ENCODE measurements at places on chromosomes 5 and 9.
A peak's percentile ranks its signal among the peaks of the same experiment; 100 is the strongest.

DNA sequence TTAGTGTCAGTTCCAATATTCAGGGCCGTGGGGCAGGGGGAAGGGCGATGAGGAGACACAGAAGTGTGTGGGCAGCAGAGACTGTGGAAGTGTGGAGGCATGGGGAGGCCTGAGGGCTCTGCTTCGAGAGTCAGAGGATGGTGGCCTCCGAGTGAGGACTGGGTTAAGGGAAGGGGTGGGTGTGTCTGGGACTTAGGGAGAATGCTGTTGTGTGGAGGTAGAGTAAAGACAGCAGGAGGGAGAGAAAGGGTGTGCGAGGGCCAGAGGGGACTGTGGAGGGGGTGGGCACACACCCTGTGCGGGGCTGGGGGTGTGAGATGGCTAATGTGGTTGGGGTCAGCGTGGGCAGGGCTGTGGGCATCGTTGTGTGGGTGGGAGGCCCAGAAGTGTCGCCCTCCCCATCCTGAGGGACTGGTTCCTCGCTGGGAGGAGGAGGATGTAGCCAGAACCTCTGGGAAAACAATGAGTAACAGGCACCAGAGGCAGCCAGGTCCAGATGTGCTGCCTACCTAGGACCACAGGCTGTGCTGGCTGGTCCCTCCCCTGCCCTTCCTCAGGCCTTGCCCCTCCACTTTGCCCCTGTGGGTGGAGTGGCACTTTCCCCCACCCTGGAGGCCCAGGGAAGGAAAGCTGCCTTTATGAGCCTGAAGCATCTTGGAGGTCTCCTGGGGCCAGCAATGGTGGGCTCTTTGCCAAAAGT lies 4.2 kb downstream of the USP20 start:
- DNase-seq = no peak
- H3K27me3 ChIP-seq = no peaks in the 10 kb centered on the region
- peaks cover 28% of the 10 kb centered on the region for H3K4me1 ChIP-seq
- H3K27ac ChIP-seq = no peak overlapping the region
- H3K4me3 ChIP-seq = no peak overlapping the region
- H3K36me3 ChIP-seq = peaks cover 7% of the 10 kb centered on the region

GRCh38 chr9:121563881-121564460 lies 64.3 kb upstream of the GGTA1 start:
- H3K4me3 ChIP-seq = no peak overlapping the region
- H3K27ac ChIP-seq = no peak overlapping the region
- H3K36me3 ChIP-seq = no peaks in the 10 kb centered on the region
- H3K27me3 ChIP-seq = no peaks in the 10 kb centered on the region

DNA sequence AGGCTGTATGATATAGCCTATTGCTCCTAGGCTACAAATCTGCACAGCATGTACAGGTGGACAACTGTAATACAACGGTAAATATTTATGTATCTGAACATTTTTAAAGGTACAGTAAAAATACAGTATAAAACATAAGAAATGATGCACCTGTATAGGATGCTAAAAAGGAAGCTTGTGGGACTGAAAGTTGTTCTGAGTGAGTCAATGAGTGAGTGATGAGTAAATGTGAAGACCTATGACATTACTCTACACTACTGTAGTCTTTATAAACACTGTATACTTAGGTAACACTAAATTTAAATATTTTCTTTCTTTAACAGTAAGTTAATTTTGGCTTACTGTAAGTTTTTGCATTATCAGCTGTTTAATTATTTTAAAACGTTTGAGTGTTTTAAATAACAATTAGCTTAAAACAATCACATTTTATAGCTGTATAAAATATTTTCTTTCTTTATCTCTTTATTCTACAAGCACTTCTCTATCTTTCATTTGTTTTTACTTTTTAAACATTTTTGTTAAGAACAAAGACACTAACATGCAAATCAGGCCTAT lies 28.1 kb downstream of the CDH18 start:
- H3K27ac ChIP-seq = no peak overlapping the region
- H3K27me3 ChIP-seq = no peaks in the 10 kb centered on the region
- H3K4me3 ChIP-seq = no peak overlapping the region
- peaks cover 6% of the 10 kb centered on the region for H3K4me1 ChIP-seq
- no peaks in the 10 kb centered on the region for H3K36me3 ChIP-seq

DNA sequence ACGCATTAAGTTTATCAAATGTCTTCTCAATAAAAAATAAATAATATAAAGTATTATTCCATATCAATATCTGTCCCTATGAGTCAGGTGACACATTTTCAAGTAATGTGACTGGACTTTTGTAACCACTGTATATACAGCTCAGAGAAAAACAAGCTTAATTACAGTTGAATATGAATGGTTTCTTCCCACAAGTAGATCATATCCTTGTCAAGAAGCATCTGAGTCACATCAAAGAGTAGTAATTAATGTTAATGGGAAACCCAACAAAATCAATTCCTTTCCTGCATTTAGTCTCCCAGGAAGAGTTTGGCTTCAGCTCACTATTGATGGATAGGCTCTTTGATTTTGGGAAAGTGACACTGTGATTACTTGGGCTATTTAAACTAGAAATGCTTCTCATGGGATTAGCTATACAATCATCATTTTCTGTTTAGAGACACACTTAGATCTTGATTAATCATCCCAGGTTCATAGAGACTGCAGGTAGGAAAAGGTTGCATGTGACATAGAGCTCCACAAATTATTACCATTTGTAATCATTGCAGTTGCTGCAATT lies 292.9 kb downstream of the GABRG2 start:
- H3K27me3 ChIP-seq = no peaks in the 10 kb centered on the region
- no peak overlapping the region for H3K4me3 ChIP-seq
- no peak overlapping the region for H3K27ac ChIP-seq
- H3K36me3 ChIP-seq = no peaks in the 10 kb centered on the region

- peaks cover 37% of the 10 kb centered on the region for H3K4me1 ChIP-seq
- DNase-seq = peak; percentile 63
- H3K36me3 ChIP-seq = peaks cover 48% of the 10 kb centered on the region
- peak overlapping the region; percentile 36 for H3K4me3 ChIP-seq
- no peaks in the 10 kb centered on the region for H3K27me3 ChIP-seq
- peak overlapping the region; percentile 93 for H3K27ac ChIP-seq
Measured at GRCh38 chr9:87701931-87702421, 23.9 kb upstream of the CTSL start.

DNA sequence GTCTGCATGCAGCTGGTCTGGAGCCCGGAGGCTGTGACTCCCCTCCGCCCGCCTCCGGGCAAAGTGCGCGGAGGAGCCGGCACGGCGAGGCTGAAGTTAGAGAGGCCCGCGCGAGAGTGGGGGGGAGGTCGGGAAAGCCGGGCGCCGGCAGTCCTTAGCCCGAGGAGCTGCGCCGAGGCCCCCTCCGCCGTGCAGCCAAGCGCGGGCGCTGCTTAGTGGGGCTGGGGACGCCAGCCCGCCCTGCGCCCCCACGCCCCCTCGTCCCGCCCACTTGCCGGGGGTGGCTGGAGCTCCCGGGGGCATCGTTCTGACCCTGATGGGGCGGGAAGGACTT lies 403 bp downstream of the NINJ1 start:
- H3K27me3 ChIP-seq = no peaks in the 10 kb centered on the region
- peaks cover 20% of the 10 kb centered on the region for H3K4me1 ChIP-seq
- no peaks in the 10 kb centered on the region for H3K36me3 ChIP-seq
- DNase-seq = peak; percentile 79

GRCh38 chr9:89467278-89467625 lies 30.7 kb downstream of the SEMA4D start:
- no peak overlapping the region for H3K27ac ChIP-seq
- no peaks in the 10 kb centered on the region for H3K4me1 ChIP-seq
- H3K4me3 ChIP-seq = no peak overlapping the region
- H3K36me3 ChIP-seq = no peaks in the 10 kb centered on the region

- H3K36me3 ChIP-seq = peaks cover 14% of the 10 kb centered on the region
- no peak overlapping the region for H3K4me3 ChIP-seq
- peak overlapping the region; percentile 41 for H3K27ac ChIP-seq
- no peak for DNase-seq
- peaks cover 14% of the 10 kb centered on the region for H3K4me1 ChIP-seq
- H3K27me3 ChIP-seq = no peaks in the 10 kb centered on the region
Measured at GRCh38 chr9:81097131-81097847, 592.1 kb downstream of the TLE1 start.

- no peaks in the 10 kb centered on the region for H3K36me3 ChIP-seq
- H3K4me3 ChIP-seq = no peak overlapping the region
- H3K4me1 ChIP-seq = peaks cover 6% of the 10 kb centered on the region
- DNase-seq = no peak
- no peak overlapping the region for H3K27ac ChIP-seq
Measured at GRCh38 chr9:84397822-84398221, 57.3 kb upstream of the SLC28A3 start.

- H3K27me3 ChIP-seq = no peaks in the 10 kb centered on the region
- no peak overlapping the region for H3K27ac ChIP-seq
- H3K36me3 ChIP-seq = no peaks in the 10 kb centered on the region
- H3K4me3 ChIP-seq = no peak overlapping the region
- no peak for DNase-seq
Measured at GRCh38 chr5:166382031-166382430, 1909.4 kb upstream of the WWC1 start.
